ENCODE measurements at places on chromosomes 5 and 9.

DNA sequence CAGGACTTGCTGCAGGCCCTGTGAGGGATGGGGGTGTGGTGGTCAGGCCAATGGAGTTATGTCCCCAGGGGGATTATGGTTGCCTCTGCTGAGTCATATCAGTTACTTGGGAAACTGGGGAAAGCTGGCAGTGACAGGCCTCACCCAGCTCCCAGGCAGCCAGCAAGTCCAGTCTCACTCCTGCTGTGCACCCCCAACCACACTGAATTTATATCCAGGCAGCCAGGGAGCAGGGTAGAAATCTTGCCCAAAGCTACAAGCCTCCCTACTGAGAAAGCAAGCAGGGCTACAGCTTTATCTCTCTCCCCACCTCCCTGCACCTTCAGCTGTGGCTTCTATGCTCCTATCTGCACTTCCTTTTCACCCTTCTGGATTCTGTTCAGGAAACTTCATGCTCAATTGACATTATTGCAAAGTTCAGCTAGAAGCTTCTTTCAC is 2076.0 kb upstream of the CDH9 start:
- DNase-seq = no peak

- no peak for DNase-seq
Measured at GRCh38 chr5:31769530-31769929, 130.6 kb downstream of the PDZD2 start.

GRCh38 chr9:96057155-96057554 is 181.7 kb downstream of the ERCC6L2 start:
- DNase-seq = no peak

- no peak for DNase-seq
Measured at GRCh38 chr5:173973616-173973969, 15.4 kb upstream of the C5orf47 start.

GRCh38 chr5:41754857-41755256 is 115.4 kb downstream of the OXCT1 start:
- DNase-seq = no peak

DNA sequence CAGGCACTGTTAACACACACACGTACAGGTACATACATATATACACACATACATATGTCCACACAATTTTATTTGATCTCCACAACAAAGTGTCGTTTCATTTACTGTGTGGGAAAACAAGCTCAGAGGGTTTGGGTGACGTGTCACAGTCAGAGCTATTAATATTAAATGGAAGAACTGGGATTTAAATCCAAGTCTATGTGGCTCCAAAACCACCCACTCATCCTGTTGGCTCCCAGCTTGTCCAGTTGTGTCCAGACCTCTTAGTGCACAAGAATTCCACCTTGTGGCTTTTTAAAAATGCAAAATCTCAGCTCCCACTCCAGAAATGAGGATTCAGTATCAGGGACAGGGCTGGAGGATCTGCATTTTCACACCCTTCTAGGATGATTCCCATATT is 52.3 kb upstream of the PTPDC1 start:
- no peak for DNase-seq

GRCh38 chr5:171261361-171261760 is 47.7 kb upstream of the TLX3 start:
- DNase-seq = no peak

DNA sequence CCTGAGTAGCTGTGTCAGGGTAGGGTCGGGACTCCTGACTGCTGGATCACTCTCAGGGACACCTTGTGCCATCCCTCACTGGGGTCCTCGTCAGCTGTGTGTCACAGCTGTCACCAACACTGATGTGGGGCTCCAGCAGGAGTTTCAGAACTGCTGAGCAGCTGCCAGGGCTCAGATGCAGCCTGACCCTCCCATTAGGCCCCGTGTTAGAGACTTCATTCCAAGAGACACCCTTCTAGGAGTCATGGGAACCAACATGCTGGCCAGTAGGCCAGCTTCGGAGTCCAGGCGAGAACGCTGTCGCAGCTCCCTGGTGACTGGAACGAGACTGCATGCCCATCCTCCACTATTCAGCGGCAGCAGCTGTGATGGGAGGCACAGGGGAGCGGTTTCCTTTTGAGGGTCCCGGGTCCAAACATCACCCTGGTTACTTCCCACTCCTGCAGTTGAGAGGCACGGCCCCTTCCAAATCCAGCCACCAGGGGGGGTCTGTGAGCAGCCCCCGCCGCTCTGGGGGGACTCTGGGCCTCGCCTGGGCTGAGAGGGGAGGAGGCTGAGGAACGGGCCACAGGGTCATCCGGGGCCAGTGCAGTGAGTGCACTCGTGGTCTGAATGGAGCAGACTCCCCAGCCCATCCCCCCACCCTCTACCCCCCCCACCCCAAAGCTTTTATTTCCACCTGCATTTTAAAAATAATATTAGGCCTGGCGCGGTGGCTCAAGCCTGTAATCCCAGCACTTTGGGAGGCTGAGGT is 12.6 kb upstream of the TCF7 start:
- peak; percentile 70 for DNase-seq

DNA sequence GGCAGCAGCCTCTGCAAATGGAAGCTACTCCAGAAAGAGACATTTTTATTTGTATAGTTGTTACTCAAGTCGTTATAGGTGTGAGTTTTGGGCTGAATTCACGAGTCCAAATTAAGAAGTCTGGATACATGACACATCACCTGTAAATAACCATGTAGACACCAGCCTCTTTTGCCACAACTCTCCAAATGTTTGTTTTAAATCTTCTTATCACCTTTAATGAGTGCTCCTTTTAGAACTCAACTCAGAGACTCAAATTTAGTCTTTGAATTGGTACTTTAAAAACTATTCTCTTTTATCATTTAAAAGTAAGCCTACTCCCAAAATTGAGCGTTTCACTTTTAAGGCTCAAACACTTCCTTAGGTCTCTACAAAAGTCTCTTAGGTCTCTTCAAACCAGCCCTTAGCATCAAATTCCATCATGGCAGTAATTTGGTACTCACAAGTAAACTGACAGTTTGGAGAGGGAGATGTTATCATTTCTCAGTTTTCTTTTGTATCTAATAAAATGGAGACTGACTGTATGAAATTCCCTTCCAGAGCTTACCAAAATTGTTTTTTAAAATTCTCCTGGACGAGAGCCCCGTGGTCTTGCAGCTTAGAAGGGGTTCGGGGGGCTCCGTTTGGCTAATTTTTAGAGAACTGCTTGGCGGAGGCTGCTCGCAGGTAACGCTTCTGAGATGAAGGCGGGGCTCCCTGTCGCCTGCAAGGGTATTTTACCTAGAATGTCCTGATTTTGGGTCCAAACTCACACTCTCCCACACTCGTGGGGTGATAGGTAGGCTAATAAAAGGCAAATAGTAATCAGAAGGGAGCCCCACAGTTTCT is 194.6 kb downstream of the MEF2C start:
- DNase-seq = no peak

DNA sequence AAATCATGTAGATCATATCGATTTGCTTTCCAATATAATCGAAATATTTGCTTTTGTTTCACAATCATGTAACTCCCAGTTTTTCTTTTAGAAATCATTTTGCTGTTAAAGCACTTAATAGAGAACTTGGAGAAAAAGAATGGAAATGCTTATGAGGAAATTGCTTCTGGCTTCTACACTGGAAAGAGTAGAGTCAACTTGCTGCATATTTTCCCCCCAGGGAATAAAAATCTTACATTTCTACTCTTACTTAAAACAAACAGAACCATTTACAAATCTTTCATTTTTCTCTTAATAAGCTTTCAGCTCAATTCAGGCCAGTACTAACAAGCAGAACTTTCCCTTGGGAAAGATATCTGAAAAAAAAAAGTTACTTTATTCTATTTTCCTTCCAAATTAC is 312.0 kb downstream of the CHSY3 start:
- no peak for DNase-seq

- no peak for DNase-seq
Measured at GRCh38 chr5:30928956-30929355, 264.5 kb upstream of the CDH6 start.

GRCh38 chr5:174693697-174694385 is 30.5 kb upstream of the MSX2 start:
- DNase-seq = no peak

- DNase-seq = peak; percentile 33
Measured at GRCh38 chr5:158174918-158175851, 316.2 kb upstream of the CLINT1 start.

DNA sequence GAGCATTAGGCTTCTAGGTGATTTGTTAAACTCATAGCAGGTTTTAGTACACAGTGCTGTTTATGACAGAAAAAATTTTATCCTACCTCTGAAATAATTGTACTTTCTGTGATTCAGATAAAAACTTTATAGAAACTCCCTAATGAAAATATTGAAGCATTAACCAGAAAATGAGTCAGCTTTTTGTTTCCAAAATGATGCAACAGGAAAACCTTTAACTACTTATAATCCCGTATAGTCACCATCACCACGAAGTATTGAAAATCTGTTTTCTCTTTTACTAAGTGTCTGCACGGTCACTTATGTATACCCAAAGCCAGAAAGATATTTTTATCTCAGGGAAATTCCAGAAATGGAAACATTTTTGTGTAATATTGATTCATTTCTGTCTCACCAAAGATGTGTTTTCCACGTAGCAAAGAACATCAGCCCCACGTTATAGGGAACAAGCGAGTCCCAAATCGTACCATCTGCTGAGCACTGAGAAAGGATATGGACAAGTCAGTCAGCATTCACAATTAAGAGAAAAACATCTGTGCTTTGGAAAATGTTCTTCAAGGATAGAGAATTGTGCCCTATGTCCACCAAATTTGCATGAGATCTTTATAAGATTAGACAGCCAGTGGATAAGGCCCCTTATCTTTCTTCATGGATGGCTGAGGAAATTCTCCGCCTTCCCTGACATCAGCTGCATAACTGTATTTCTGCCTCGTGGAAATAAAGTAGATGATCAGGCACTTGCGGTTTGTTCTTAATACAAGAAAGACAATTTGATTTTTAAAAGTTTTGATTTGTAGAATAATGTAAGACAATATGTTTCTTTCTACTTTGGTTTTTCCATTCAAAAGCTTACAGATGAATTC is 41.9 kb downstream of the TNFAIP8 start:
- no peak for DNase-seq

DNA sequence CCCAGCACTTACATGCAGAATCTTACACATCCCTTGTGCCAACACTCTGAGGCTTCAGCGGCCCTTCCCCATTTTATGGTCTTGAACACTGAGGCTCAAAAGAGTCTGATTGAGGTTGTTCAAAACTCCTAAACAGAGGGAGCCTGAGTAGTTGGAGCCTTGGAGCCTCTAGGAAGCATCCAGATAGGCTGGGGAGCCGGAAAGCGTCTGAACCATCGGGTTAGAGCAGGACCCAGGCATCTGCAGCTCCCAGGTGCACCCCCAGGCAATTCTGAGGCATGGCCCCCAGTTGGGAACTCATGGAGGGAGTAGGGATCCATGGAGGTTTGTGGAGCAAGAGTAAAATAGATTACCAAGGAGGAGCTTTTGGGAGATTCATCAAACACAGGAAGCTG is 3.8 kb downstream of the OLFML2A start:
- no peak for DNase-seq

DNA sequence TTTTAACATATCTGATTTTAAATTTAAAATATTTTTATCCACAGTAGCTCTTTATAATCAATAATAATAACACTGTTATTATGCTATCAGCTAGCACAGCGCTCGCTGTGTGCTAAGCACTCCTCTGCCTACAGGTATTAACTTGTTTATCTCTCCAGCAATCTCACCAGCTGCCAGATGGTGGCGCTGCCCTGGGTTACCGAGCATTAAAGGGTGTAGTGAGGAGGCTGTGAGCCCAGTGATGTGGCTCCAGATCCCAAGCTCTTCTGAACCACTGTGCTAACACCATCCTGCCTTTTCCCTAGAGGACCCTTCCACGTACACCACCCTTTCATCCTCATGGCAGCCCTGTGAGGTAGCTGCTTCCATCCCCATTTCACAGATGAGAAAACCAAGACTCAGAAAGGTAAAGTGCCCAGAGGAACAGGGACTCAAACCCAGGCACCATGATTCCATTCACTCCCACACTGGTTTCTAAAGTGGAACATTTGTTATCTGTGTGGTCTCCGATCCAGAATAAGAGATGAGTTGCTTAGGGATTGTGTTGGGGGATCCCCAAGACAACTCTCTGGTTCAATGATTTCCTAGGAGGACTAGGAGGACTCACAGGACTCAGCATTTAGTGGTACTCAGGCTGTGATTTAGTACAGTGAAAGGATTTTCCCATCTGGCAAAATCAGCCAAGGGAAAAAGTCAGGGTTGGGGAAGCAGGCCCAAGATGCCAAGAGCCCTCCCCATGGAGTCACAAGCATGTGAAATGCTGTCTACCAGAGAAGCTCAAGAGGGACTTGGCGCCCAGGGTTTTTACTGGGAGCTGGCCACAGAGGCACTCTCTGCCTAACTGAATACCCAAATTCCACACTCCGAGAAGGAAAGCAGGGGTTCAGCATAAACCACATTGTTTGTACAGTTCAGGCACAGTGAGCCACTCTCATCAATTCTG is 7.0 kb downstream of the IGFBPL1 start:
- DNase-seq = no peak

- no peak for DNase-seq
Measured at GRCh38 chr9:69593301-69593700, 78.9 kb downstream of the APBA1 start.

- DNase-seq = no peak
Measured at GRCh38 chr9:137366445-137366810, 56.5 kb downstream of the EXD3 start.

- no peak for DNase-seq
Measured at GRCh38 chr9:33468797-33469621, 4.7 kb downstream of the NOL6 start.

DNA sequence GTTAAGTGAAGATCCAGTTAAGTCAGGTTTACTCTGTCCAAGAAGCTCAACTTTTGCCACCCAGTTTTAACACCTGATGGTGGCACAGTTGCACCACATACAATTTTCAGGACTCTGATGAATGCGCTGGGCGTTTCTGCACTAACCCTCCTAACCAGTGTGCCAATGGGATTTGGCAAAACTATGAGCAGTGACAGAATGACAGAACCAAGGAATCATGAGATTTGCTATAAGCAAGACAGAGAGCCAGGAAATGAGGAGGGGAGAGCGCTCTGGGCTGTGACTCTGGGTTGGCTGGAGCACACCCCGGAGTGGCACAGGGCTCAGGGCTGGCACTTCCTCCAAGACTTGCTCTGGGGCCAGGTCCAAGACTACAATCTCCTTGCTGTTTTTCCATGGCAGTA is 84.1 kb downstream of the SH3PXD2B start:
- no peak for DNase-seq

GRCh38 chr5:84372066-84372695 is 12.5 kb downstream of the EDIL3 start:
- DNase-seq = no peak

GRCh38 chr9:13088720-13089427 is 190.6 kb downstream of the MPDZ start:
- DNase-seq = peak; percentile 32

All from frontal cortex (tissue), 4 donors.